ENCODE measurements at places on chromosomes 7 and 10.

DNA sequence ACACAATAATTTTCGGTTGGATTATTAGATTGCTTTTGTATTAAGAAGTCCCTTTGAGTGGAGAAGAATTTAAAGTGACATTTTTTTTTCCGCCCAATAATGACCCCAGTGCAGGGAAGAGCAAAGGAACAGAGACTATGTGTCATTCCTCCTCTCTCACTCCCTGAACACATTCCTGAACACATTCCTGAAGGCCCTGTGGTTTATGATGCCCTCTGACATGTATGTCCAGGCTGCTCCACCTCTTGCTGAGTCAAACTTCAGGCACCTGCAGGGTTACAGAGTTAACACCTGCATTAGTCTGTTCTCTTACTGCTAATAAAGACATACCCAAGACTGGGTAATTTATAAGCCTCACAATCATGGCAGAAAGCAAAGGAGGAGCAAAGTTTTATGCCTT lies 704.0 kb upstream of the LRRN3 start:
- no peak for DNase-seq

DNA sequence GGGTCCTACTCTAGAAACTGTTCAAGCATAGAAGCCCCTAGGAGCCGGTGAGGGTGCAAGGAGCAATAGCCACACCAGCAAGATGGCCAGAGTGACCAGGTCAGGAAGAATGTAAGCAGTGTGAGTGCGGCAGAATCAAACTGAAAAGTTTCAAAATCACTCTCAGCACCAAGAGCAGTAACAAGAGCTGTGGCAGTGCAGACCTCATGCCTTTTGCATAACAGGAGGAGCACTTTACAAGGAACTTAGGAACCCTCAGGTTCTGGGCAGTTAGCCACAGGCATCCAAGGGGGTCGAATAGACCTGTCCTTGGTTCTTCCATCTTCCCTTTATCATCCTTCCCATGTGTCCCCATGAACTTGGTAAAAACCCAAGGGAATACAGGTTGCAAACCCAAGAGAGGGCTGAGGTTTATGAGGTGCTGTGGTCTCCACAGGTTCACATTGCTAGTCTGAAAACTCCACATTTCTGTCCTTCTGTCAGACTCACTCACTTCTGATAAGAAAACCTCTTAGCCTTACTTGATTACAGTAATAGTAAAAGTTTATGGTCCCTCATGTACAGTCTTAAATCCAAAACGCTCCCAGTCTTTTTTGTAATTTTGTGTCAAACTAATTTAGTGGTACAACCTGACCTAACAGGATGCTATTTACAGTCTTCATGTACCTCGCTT lies 78.4 kb downstream of the PON1 start:
- peak; percentile 3 for DNase-seq

DNA sequence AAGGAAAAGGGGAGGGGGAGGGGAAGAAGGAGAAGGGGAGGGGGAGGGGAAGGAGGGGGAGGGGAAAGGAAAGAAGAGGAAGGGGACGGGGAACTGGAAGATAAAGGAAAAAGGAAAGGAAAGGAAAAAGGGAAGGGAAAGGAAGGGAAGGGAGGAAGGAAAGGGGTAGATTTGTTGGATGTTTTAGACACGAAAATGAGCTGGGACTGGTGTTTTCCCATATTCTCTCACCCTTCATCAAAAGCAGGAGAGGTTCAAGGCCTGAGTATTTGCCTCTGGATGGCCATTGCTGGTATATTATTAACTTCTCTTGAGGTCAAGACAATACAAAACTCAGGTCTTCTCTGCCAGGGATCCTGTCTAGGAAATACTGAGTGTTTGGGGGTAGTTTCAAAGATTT lies 652.7 kb downstream of the ANKRD7 start:
- DNase-seq = no peak

DNA sequence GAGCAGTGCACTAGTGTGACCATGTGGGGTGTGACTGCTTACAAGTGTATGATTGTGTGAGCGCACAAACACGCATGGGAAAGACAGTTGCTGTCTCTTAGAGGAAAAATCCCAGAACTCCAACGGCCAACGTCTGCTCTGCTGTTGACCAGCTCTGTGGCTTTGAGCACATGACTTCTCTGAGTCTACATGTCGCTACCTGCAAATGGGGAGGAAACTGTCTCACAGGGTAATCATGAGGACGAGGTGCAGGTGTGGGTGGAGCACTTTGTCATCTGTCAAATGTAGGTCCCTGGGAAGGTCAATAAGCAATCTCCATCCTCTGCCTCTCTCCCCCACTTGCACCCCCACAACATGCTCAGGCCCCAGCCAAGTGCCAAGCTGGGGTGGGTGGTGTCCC lies 31.2 kb upstream of the TLX1 start:
- no peak for DNase-seq

- DNase-seq = no peak
Measured at GRCh38 chr7:122762071-122762470, 59.3 kb upstream of the RNF148 start.

- no peak for DNase-seq
Measured at GRCh38 chr7:27895551-27895950, 155.6 kb downstream of the TAX1BP1 start.

- no peak for DNase-seq
Measured at GRCh38 chr10:69096045-69096444, 8.1 kb downstream of the SRGN start.

All from G401 (cell line).